HT-29 (cell line): ENCODE measurements at places on chromosomes 12 and 14. TPM values are rescaled to one million over a fixed set of nuclear protein-coding genes. Genes with fewer than 3 reads are reported as not detected.

The KRT80 gene
- total RNA-seq = 24.7 and 27.0 TPM in 2 replicates

The GALNT16 gene
- not detected in 2 replicates for total RNA-seq

The CDCA4 gene
- total RNA-seq = 45.4 and 45.7 TPM in 2 replicates

The C12orf75 gene
- total RNA-seq = 81.9 and 94.0 TPM in 2 replicates

The SH2B3 gene
- 1.7 and 2.4 TPM in 2 replicates for total RNA-seq

GRCh38 chr12:51195841-51196240, 22.0 kb downstream of the POU6F1 start:
- DNase-seq = no peak

DNA sequence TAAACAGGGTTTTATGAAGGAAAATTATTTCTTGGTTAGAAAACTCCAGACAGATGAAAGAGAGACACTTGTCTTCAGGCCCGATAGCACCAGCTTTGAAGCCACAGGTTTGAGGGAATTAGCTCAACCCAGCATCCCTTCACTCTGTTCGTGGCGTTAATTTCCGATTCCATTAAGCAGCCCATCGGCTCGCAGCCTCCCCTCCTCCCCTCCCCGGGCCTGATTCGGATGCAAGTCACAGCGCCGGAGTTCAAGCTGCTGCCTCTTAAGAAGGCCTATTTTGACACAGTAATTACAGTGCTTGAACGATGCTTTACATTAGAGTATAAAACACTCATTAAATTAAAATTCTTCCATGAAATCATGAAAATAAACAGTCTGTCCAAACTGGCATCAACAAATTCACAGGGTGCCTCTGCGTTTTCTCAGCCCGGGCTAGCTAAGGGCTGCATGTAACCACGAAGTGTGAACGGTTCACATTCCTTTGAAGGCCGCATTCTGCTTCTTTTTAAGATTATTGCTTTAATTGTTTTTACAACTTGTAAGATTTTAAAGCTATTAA, 145.8 kb downstream of the DICER1 start:
- DNase-seq = no peak

DNA sequence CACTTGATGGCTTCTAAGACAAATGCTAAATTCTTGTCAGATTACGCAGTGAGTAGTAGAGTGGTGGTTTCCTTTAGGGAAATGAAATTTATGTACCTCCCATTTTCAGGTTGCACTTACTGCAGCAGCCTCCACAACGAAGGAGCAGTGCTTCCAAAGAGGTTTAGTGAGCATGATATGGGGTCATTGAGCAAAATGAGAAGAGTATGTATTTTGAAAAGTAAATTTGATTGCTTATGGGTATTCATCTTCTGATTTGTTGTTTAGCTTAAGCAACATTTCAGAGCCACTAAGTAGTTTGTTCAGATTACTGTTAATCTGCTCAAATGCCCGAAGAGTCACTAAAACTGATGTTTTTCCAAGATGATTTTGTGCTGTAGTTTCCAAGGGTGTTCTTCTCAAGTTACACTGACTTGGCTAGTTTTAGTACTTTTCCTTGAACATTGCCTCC, 493.6 kb downstream of the PCNX1 start:
- no peak for DNase-seq

DNA sequence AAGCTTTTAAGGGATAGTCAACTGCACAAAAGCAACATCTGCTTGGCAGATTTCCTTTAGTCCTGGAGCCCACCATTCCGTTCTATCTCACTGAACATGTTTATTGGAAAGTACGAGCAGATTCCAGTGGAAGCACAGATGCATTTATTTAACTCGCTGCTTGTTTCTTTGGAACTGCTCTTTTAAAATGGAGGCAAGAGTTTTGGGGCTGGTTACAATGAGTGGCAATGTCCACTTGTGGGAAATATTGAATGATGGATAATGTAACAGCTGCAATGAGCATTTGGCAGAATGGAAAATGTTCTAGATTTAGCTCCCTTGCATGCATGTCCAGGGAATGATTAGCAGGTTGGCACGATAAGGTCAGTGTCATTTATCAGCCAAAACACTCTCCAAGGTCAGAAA, 163.0 kb downstream of the ATP23 start:
- DNase-seq = no peak

- peak; percentile 33 for DNase-seq
These were observed 30.8 kb downstream of the TTC7B start for GRCh38 chr14:90785471-90785870.

GRCh38 chr12:52216807-52217206, 16.2 kb upstream of the KRT7 start:
- no peak for DNase-seq

GRCh38 chr14:97977651-97978261, 1180.6 kb downstream of the VRK1 start:
- DNase-seq = peak; percentile 1

DNA sequence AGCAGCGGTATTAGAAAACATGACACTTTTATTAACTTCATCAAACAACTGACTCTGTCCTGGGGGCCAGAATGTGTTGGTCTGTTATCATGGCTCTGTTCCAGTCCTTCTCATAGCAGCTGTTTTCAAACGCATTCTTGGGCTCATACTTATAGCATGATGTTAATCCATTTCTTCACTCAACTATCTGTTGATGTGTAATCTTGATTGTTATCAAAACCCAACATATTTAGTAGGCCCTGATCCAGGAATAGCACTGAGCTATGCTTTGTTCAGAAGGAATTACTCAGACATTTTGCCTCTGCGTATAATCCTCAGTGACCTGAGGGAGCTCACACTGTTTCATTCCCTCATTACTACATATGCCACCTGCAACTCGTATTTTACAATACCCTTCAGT, 315.9 kb downstream of the BMP4 start:
- DNase-seq = no peak

- DNase-seq = no peak
These were observed 35.1 kb downstream of the PARP11 start for GRCh38 chr12:3838076-3838475.

DNA sequence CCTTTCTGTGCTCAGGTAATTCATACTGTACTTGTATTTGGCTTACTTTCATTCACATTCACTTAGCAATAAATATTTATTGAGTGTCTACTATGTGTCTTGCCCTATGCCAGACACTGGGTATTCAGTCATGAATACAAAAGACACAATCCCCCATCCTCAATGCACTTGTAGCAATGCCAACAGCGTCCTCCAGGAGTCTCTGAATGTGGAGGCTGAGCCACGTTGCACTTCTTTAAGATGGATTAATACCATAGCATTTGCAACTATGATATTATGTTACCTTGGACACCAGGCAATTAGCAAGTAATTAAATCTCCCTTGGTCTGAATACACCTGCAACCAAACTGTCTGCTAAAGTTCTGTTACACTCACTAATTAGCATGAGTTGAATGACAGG, 58.8 kb downstream of the OTX2 start:
- DNase-seq = no peak

DNA sequence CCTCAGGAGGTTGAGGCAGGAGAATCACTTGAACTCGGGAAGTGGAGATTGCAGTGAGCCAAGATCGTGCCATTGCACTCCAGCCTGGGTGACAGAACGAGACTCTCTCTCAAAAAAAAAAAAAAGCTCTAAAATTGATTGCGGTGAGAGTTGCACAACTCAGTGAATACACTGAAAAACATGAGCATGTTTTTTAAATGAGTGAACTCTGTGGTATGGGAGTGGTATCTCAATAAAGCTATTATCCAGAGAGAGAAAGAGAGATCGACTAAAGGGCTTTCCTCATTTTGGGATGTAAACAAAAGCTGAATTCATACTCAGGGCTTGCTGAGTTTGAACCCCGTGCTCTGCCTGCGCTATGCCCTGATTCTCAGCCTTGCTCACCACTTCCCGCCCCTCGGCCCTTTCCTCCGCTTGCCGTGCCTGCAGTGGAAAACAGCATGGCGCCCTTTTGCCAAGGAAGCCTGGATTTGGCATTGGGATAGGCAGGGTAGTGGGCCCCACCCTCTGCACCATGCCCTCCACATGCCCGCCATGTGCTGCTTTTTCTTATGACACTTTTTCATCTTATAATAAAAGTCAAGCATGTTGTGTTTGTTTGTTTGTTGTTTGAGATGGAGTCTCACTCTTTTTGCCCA, 102.5 kb downstream of the LGMN start:
- DNase-seq = no peak

GRCh38 chr12:5872745-5873144, 72.3 kb downstream of the ANO2 start:
- DNase-seq = peak; percentile 20

DNA sequence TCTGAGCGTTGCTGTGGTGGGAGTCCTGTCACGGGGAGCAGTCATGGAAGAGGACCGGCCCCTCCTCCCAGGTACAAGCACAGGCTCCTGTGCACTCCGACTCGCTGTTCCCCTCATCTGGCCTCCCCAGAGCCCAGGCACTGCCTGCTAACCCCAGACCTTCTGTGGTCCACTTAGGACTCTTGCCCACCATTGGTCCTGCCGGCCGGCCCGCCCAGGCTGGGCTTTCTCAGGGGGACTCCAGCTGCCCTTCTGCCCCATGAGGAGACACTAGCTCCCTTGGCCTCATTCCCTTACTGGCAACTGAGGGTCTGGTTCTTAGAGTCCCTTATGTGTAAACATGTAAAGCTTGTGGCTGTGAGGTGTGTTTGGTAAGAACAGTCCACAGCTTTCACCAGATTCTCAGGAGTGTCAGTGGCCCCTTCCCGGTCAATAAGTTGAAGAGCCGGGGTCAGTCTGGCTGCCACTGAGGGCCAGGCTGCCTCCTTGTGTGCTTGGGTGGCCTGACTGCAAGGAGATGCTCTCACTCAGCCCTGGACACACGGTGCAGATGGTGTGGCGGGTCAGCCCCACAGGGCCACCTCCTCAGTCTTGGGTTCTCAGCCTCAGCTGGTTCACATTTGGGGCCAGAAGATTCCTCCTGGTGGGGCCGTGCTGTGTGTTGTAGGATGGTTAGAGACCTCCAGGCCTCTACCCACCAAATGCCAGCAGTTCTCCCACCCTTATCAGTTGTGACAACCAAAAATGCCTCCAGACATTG, 43.6 kb downstream of the DDX51 start:
- no peak for DNase-seq
